ENCODE measurements at places on chromosomes 4 and X.
A peak's percentile ranks its signal among the peaks of the same experiment; 100 is the strongest.

DNA sequence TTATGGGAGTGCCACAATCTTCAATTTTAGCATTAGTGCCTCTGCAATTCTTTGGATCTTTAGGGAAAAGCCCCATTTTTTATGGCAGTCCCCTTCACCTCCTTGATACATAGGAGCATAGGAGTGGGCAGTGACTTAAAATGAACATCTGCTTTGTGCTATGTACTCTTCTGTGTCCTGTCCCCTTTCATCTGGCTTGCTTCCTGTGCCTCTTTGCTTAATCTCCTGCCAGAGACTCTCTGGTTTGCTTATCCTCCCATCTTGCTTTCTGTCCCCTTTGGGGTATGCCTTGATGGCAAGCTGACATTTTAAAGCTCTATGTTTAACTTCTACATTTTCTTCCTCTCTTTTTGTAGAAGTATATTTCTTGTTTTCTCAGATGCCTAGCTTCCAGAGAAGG lies 12.3 kb downstream of the PGK1 start:
- no peak for DNase-seq

GRCh38 chrX:47185241-47185640 lies 8.4 kb upstream of the UBA1 start:
- no peak for DNase-seq

DNA sequence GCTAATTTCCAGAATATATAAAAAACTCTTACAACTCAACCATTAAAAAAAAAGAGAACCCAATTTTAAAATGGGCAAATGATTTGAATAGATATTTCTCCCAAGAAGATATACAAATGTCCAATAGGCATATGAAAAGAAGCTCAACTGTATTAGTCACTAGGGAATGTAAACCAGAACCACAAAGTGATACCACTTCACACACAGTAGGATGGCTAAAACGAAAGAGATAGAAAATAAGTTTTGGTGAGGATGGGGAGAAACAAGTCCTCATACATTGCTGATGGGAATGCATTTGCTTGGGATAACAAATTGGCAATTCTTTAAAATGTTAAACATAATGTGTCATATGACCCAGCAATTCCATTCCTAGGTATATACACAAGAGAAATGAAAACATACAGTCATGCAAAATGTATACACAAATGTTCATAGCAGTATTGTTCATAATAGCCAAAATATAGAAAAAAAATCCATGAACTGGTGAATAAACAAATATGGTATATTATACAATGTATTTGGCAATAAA lies 5.7 kb downstream of the TCEAL3 start:
- DNase-seq = peak; percentile 39

DNA sequence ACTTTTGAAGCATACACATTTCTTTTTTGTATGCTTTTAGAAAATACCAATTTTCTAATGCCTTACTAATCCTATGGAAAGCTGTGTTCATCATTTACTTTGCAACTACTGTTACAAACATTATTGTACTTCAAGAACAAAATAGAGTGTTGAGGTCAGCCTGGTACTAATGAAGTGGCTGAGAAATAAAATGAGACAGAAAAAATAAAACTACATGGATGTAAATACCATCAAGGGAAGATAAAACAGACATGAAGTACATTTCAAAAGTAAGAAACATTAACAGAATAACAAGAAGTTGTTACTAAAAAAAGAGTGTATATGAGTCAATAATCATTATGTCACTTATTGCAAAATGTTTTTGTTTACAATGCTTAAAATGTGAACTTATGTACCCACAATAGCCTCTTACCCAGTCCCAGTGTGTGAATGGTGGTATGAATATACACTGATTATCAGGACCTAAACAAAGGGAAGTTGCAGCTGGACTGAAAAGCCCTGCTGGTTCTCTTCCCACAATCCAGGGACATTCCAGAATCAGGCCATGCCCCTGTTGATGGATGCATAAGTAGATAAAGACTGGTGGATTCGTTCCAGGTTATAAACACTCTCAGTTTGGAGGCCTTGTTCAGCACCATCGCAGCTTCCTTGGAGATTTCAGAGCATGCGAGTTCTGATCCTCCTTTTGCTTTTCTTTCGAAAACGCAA lies 2.4 kb upstream of the CSN3 start:
- DNase-seq = no peak

DNA sequence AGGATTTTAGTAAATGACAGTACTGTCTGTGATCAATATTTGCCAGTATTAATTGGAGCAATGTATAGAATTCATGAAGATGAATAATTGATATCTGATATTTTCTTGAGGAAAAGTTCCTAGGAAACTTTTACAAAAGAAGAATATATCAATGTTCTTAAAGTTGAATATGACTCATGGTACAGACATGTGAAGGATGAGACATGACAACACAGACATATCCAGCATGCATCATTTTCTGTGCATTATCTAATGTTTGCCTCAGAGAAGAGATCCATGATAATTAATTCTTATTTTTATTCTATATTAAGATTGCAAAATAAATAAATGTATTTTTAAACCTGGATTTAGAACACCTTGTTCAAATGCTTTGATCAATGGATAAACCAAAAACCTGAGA lies 452.9 kb upstream of the EPHA5 start:
- DNase-seq = peak; percentile 58
